ENCODE measurements at places on chromosomes 12 and 14.

DNA sequence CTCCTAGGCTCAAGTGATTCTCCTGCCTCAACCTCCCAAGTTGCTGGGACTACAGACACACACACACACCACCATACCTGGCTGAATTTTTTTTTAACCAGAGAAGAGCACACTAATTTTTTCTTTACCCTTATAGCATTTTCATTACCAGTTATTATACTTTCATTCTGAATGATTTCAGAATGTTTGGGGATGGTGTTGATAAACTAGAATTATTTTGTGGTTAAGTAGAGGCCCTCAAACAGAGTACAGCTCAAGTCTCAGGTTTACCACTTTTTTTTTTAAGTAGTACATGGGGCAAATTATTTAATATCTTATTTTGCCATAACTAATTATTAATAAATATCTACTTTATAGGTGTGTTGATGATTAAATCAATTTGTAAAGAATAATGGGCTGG, 86.6 kb downstream of the FUT8 start:
- no peak for DNase-seq

DNA sequence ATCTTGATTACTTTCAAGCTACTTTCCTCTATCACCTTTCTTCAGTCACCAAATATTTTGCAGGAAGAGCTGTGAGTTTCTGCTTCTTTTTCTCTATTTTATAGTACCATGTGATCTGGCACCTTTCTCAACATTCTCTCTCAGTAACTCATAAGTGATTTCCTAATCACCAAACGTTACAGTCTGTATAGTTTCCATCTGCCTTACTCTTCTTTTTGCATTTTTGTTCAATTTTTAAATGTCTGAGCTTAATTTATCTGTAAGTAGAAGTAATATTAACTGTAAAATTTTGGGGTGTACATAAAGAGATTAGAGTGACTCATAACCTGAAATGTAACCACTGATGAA, 422.1 kb upstream of the SYT1 start:
- DNase-seq, result no peak

DNA sequence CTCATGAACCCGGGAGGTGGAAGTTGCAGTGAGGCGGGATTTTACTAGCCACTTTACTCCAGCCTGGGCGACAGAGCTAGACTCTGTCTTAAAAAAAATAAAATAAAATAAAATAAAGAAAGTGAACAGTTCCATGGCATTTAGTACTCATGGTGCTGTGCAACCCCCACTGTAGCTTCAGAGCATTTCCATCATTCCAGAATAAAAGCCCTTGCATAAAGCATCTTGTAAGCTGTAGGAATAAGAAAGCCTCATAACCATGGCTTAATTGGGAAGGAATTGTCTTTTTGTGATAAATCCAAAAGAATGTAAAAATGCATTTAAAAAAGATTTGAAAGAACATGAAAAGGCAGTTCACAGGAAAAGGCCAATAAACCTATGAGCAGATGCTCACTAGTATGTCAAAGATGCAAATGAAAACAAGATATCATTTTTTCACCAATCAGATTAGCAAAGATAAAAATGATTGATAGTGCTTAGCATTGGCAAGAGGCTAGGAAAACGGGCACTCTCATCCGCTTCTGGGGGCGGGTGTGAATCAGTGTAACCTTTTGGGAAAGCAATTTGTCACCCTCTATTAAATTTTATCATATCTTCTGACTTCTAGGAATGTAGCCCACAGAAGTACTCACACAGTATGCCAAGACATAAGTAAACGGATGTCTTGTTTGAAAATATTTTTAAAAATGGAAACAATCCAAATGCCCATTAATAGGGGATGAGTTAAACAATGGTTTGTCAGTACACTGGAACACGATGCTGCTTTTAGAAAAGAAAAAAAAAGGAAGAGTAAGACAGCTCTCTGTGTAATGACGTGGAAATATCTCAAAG, 46.6 kb downstream of the CFAP251 start:
- DNase-seq, result peak; percentile 16

DNA sequence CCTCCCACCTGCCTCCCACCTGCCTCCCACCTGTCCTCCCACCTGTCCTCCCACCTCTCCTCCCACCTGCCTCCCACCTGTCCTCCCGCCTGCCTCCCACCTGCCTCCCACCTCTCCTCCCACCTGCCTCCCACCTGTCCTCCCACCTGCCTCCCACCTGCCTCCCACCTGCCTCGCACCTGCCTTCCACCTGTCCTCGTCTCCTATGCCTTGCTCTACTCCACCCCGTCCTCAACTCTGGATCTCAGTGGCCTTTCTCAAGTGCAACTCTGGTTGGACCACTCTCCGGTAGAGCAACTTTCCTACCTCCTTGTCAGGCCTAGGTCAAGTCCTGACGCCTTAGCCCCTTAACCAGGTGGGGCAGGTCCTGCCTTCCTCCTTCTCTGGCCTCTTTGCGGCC, 29.3 kb upstream of the PEX5 start:
- DNase-seq, result no peak

GRCh38 chr14:75636100-75636692, 24.5 kb downstream of the ERG28 start:
- no peak for DNase-seq

DNA sequence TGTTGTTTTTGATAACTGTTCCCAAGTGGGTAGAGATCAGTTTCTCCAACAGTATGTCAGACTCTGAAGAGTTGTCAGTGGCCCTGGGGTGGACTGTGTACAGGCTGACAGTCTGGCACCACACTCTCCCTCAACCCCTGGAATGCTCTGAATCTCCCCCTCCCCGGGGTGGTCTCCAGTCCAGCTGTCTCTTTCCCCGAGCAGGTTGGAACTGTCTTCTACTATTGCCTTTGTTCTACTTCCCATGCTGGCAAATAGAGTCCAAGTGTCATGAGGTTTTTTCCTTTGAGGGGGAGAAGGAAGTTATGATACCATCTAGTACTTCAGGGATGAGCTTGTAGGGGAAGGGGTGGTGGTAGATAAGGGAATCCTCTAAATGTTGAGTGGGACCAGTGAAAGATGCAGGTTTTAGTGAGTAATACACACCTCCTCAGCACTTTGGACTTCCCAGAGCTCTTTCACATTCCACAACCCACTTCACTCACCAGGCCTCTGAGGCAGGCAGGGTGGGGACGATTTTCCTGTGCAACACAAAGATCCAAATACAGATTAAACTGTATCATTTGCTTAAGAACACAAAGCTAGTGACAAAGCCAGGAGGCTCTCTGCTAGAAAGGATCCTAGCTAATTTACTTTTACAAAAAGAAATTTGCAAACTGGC, 170.7 kb upstream of the GZMB start:
- DNase-seq, result no peak

DNA sequence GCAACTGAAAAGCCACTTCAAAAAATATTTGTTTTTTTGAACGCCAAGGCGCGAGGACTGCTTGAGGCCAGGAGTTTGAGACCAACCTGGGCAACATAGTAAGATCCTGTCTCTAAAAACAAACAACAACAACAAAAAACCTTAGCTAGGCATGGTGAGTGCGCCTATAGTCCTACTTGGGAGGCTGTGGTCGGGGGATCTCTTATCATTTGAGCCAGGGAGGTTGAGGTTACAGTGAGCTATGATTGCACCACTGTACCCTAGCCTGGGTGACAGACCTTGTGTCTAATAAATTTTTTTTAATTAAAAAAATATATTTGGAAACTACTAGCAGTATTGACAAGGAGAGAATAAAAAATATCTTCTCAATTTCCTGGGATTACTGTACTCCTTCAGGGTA, 113.1 kb downstream of the TRAFD1 start:
- no peak for DNase-seq

DNA sequence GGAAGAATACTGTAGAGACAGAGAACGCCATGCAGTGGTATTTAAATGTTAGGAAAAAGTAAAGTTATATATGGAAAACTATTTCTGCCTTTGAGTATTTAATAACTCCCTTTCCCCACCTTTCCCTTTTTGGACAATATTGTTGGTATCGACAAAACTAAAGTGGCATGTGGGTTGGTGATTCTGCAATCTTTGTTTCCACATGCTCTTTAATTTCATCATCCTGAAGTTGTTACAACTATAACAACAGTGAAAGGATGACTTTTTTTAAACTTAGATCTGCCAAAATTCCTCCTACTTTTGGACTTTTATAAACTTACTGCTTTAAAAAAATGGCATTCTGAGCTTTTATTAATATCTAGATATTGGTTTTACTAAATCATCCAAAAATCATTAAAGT, 25.3 kb downstream of the TTC8 start:
- no peak for DNase-seq

- no peak for DNase-seq
Measured at GRCh38 chr14:61151251-61151650, 129.9 kb downstream of the TMEM30B start.

- no peak for DNase-seq
Measured at GRCh38 chr14:65184032-65184764, 81.9 kb upstream of the MAX start.

DNA sequence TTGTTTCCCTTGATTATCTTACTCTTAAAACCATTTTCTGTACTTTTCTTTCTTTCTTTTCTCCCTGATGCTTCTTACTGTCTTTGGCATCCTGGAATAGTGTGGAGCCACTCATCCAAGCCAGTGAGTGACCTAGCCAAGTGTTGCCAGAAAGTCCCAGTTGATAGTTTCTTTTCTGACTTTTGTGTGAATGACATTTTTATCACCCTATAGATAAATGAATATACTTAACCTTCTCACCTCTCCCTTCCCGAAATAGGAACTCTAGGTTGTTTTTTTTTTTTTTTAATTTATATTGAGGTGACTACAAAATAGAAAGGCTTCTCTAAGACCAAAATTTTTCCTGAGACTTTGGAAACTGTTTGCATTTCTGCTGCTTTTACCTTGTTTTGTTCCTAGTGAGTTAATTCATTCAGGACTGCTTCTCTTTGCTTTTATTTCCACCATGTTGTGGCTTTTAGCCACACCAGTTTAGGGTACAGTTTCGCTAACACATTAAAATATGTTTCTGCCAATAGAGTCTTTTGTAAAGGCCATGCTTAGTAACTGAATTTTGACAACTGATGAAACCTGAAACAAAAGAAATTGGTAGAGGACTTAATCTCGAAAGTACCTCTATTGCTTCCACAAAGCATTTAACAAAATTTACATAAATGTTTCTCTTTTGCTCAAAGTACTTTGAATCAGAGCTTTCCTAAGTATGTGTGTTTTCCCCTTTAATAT, 194.6 kb downstream of the ERC1 start:
- DNase-seq, result no peak

DNA sequence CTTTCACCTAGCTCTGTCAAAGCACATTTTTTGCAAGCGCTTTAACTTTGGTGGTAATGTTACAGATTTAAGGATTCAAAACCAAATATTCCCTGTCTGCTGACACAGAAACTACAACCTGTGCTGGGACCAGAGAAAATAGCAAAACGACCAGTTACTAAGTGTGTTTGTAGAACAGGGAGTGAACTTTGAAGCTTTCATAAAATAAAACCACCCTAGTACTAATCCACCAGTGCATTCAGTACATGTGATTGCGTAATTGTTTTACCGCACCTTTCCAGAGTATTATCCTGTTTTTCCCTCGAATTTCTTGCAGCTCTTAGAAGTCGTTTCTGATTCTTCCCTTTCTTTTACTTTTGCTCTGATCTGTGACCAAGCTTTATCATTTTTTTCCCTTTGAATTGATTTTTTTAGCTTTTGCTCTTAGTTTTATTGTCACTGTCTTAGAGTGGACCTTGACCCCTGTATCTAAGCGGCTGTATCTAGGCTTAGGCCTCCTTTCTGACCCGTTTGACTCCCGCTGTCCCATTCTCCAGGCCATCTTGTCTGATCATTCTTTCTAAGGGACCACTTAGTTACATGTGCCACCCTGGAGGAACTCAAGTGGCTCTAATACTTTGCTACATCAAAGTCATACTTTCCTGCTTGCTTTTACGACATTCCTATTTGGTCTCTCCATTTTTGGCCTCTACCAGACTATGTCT, 429.4 kb downstream of the PCNX1 start:
- no peak for DNase-seq

DNA sequence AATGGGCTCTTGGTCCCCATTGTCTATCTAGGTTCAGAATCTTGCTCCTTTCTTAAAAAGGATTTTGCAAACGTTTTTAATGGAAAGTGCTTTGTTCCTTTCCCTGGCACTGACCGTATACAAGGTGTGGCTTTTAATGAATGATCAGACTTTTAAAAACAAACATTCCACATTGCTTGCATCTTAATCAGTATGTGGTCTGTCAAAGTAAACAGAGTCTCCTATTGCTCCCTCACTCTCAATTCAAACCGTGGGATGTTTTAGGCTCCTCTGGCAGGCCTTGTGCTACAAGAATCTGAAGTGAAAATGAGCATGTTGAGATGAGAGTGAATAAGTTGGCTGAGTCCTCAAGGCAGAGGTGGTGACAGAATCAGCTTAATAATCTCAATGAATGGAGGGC, 107.0 kb downstream of the VRK1 start:
- no peak for DNase-seq

DNA sequence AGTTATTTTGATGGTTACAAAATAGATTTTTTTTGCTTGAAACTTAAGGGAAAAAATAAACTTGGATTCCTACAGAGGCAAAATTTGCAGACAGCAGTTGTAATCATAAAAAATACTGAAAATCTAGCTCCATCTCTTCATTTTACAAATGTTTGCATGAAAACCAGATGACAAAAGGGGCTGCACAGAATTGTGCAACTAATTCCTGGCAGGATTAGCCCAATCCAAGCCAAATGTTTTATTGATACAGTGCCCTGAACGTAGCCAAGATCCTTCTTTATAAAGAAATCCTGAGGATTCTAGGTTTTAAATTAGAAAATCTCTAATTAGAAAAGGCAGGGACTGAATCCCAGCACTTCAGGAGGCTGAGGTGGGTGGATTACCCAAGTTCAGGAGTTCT, 356.4 kb upstream of the SEL1L start:
- no peak for DNase-seq

- DNase-seq, result peak; percentile 8
Measured at GRCh38 chr14:73796893-73797542, 54.6 kb upstream of the PTGR2 start.

- no peak for DNase-seq
Measured at GRCh38 chr12:27331927-27332324, 710 bp upstream of the BMAL2 start.

DNA sequence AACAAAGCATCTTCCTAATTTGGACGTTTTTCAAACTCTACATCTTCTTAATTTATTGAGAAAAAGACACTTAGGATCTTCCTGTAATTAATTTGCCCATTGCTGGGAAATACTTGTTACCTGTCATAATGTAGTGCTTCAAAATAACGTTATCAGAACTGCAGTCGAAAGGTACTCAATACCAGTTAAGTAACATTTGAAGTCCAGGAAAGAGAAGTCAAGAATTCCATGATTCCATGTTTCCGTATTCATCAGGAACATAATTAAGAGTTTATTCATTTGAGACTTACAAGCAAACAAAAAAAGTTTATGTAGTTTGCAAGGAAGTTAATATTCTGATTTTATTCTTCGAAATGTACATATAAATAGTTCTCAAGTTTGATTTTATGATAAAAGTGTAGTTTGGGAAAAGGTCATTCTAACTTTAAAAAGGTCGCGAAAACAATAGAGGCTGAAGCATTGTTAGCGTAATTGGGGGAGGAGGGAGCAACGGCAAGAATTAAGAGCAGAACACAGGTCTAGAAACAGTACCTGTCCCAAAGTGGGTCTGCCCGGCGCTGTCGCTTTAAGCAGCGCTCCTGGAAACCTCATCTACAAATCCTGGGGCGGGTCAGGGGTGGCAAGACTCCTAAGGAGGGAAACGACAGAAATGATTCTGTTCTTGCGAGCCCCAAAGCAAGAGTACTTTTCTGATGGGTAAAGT, 1.2 kb upstream of the KCNMB4 start:
- DNase-seq, result no peak

- DNase-seq, result no peak
Measured at GRCh38 chr14:105532735-105533141, 6.4 kb downstream of the TMEM121 start.

GRCh38 chr14:75279153-75279762, 630 bp downstream of the FOS start:
- peak; percentile 90 for DNase-seq

- DNase-seq, result peak; percentile 30
Measured at GRCh38 chr14:95282354-95282985, 37.2 kb downstream of the CLMN start.
